ENCODE measurements at places on chromosomes 13 and 19.

GRCh38 chr19:48638831-48639381, 1.7 kb upstream of the DBP start:
- DNase-seq, result no peak

- DNase-seq, result no peak
Observed at GRCh38 chr13:112567161-112567862, 20.6 kb downstream of the TUBGCP3 start.

DNA sequence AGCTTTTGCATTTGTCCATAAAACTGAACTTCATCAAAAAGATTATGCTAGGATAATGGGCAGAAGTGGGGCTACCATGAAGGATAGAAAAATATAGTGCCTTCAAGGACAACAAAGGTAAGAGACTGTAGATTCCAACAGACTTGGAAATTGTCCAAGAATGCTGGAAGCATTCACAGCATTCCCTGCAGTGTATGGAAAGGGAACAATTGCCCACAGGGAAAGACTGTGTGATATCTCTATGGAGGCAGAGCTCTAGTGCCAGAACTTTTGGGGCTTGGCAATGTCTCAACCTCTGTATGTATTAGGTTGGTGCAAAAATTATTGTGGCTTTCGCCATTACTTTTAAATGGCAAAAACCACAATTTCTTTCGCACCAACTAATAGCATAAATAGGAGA, 1598.8 kb upstream of the MIR17HG start:
- no peak for DNase-seq

- DNase-seq, result no peak
Observed at GRCh38 chr19:8069096-8069973, 16.8 kb downstream of the CCL25 start.

- DNase-seq, result no peak
Observed at GRCh38 chr13:40980461-40980860, 38.7 kb downstream of the ELF1 start.

GRCh38 chr13:78867655-78868054, 208.7 kb upstream of the OBI1 start:
- DNase-seq, result no peak

- no peak for DNase-seq
Observed at GRCh38 chr13:29702912-29703351, 107.4 kb upstream of the SLC7A1 start.

- DNase-seq, result no peak
Observed at GRCh38 chr13:102999499-102999898, 66.7 kb downstream of the SLC10A2 start.

Data from GM13976 (cell line).